Hippocampal formation (tissue), 2 donors: ENCODE measurements at places on chromosomes 3 and 15.

DNA sequence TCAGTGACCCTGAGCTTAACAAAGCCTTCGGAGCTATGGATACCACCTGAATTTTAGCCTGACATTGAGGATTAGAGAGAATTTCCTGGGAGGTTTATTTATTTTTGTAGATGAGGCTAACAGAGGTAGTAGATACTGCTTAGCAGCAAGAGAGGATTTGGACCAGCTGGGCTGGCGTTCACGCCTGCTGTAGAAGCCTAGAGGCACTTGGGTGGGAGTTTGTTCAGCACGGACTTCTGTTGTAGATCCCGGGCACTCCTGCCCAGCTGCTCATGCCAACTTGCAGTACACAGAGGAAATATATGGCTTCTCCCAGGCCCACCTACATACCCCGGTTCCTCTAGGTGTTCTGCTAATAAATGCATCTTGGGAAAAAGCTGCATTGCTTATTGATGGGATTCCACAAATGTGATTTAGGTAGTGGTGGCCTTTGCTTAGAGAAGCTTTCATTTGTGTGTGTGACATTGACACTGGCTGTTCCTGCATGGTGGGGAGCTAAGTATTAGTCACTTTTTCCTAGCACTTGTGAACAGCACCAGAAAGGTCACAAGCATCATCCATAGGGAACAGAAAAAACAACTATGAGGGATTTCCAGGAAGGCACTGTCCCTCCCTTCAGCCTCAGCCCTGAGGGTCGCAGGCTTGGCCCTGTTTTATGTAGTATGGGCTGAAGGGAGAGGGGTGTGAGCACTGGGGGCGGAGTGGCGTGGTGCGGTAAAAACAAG, 324.8 kb upstream of the LRRFIP2 start:
- DNase-seq: no peak

GRCh38 chr3:36957063-36957462, 12.2 kb upstream of the TRANK1 start:
- no peak for DNase-seq

GRCh38 chr3:112687211-112687610, 46.3 kb upstream of the CCDC80 start:
- DNase-seq: no peak

GRCh38 chr3:44584646-44585501, at the start of gene ZNF660:
TSS of gene ZNF660 (plus strand) at chr3:44584964. CDS start at chr3:44594194, 9,230 bp downstream.
- peak; percentile 66 for DNase-seq

DNA sequence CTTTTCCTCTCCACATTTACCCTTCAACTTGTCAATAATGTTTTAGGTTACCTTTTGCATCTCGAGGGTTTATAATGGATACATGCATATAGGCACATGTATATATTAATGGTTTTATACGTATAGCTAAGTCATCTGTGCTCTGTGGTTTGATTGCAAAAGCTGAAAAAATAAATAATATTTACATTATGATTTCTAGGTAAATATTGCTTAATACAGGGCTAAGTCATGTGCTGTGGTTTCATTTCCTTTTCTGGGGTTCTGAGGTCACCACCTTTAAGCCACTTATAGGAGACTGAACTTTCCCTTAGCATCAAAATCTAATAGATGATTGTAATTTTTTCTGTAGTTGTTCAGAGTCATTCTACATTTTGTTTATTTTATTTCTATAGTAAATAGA, 33.1 kb downstream of the LPP start:
- DNase-seq: no peak

- peak; percentile 76 for DNase-seq
Observed at GRCh38 chr3:33636125-33636850, 81.8 kb downstream of the CLASP2 start.

DNA sequence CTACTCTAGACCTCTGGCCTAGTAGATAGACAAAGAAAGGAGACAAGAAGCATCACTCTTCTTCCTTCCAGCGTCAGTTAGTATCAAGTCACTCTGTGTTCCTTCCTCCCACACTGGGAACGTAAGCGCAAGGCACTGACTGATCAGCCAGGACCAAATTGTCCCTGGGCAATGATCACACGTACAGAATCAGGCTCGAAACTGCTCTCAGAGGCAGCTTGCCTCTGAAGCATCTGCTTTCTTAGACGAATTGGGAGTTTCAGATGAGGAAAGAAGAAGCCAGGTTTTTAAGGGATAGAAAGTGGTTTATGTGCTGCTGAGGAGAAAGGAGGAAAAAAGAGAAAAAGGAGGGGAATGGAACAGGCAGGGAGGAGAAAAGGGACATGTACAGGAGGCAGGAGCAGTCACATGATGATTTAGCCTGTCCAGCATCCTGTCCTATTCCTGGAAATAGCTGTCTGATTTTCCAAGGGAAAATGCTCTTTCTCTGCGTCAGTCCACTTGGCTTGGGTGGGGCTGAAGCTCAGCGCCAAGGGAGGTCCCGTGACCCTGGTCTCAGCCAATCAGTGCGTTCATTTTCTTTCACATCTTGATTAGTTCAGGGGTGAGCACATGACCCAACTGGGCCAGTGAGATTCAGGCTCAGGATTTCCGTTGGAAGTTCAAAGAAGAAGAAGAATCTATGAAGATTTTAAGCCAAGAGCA, 102.0 kb upstream of the PRICKLE2 start:
- DNase-seq: no peak

DNA sequence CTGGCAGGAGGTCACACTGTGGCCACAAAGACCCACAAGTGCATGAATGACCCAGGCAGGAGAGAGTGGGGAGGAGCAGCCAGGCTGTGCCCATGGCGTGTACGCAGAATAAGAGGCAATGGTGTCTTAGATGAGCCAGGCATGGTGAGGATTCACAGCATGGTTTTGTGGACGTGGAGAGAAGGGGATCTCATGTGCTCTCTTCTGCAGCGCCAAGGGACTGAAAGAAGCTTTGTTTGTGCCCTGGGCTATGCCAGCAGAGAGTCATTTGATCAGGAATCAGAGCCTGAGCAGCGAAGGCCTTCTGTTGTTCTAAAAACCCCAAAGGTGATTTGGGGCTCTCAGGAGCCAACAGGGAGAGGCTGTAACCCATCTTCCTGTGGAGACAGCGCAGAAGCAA, 18.7 kb upstream of the RPP14 start:
- peak; percentile 86 for DNase-seq

GRCh38 chr3:11559816-11560633, 83.7 kb downstream of the VGLL4 start:
- no peak for DNase-seq

GRCh38 chr3:49173116-49173791, 1.9 kb downstream of the KLHDC8B start:
- DNase-seq: no peak

- no peak for DNase-seq
Observed at GRCh38 chr3:129974564-129974832, at the start of gene TRH. TSS of gene TRH (plus strand) at chr3:129974720. CDS start at chr3:129975817, 1,097 bp downstream.

GRCh38 chr15:50888054-50888453, 20.4 kb upstream of the AP4E1 start:
- no peak for DNase-seq

DNA sequence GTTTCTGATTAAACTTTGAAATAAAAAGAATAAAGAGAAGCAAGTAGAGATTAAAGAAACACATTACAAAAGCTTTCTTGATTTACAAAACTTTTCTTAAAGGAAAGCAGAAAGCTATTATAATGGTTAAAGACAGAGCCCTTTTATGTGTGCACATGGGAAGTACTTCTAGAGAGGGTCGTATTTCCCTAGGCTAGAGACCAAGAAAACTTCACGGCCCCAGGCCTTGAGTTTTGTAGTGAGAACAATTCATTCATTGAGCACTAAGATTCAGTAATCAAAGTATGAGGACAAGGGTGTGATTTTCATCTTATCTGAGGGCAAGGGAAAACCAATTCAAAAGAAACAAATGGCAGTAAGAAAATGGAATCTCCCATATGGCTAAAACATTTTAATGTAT, 854.1 kb downstream of the ROBO1 start:
- DNase-seq: no peak

GRCh38 chr3:7562892-7563291, 702.0 kb downstream of the GRM7 start:
- DNase-seq: no peak

DNA sequence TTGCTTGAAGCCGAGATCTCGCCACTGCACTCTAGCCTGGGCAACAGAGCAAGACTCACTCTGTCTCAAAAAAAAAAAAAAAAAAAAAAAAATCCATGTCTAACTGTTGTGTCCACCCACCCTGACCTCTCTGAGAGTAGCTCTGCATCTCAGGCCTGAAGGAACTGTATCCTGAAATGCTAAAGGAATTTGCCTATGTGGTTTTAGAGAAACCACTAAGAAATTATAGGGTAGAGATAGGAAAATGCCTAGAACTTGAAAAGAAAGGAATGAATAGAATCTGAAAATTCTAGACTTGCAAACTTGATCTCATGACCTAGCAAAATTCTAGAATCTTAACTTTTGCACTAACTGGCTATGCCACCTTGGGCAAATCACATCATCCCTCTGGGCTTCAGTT, 217.5 kb upstream of the ROPN1 start:
- DNase-seq: no peak

- DNase-seq: no peak
Observed at GRCh38 chr15:74420193-74420905, 13.4 kb downstream of the SEMA7A start.

DNA sequence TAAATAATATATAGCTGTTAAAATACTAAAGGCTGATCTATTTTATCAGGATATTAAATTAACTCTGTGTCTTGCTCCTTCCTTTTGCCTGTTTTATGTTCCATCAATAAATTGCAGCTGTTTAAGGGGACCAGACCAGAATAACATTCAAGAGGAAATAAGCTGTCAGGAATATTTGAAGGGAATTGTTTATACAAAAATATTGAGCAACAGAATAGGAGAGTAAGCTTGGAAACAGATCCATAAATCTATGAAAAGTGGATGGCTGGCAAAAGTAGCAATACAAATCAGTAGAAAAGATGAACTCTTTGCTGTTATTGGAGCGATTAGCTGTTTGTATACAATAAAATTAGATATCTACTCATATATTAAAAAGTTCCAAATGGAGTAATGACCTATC, 36.2 kb upstream of the PLSCR2 start:
- DNase-seq: no peak

DNA sequence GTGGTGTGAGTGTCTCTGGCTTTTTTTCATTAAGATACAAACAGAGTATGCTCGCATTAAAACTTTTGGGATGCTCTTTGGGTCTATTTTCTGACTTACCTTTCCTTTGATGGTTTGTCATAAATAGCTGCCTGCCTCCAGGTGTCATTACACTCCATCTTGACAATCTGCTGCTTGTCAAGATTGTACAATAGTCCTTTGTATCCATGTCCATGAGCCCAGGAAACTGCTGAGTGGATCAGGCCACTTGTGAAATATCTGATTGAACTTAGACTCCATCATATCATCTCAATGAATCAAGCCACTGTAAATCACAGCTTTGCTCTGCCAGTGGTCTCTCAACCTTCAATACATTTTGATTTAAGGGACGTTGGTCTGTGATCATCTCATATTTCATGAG, 135.2 kb downstream of the ECT2 start:
- DNase-seq: no peak

- DNase-seq: no peak
Observed at GRCh38 chr3:45269952-45270351, 43.9 kb upstream of the TMEM158 start.

- DNase-seq: no peak
Observed at GRCh38 chr3:171458864-171459136, 1.4 kb downstream of the TNIK start.

GRCh38 chr3:194773771-194774455, 88.2 kb downstream of the FAM43A start:
- no peak for DNase-seq

DNA sequence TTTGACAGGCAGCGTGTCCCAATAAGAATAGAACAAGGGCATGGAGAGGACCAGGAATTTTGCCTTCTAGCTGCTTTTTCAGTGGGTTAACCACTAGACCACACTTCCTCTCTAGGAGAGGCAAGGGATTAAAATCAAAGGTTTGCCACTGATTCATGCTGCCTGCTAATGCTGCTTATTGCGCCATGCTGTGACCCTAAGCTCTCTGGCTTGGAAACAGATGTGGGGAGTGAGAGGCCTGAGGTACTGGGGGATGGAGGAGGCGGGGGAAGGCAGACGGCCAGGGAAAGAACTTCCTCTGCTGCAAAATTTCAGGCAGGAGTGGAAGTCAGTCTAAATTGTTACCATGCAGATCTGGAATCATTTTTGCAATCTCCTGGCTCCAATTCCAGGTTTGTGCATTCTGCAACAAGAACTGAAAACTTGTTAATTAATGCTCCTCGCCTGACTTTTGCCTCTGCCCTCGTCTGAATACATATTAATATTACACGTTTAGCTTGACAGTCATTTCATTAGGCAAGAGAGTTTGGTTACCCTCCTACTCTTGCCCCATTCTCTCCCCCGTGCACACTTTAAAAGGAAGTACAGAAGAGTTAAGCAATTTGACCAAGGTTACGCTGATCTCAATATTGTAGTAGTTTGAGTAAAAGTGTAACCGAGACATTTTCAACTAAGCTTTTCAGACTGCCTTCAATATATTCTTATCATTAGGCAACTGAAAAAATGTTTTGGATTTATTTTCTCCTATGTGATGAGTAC, 121.7 kb upstream of the SPRED1 start:
- DNase-seq: peak; percentile 65

DNA sequence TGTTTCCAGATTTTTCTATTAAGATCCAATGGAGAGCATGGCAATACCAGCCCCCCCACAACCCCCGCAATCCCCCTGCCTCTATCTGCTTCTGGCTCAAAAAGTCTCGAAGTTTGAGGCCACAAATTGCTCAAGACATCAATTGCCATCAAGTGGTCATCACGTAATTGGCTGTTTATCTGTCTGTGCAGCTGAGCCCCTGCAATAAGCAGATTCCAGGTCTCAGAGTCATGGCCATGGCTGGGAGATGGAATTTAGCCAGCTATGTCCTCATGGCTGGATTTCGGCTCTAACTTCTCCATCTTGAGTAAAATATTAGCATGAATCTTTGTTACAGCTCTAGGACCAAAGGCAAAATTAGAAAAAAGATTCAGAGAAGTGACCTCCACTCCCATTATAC, 22.7 kb downstream of the SSUH2 start:
- no peak for DNase-seq

GRCh38 chr3:132343018-132343612, 25.9 kb downstream of the ACP3 start:
- DNase-seq: no peak

- no peak for DNase-seq
Observed at GRCh38 chr15:59384507-59384906, 11.8 kb upstream of the MYO1E start.

- no peak for DNase-seq
Observed at GRCh38 chr3:194974468-194975135, 288.9 kb downstream of the FAM43A start.

DNA sequence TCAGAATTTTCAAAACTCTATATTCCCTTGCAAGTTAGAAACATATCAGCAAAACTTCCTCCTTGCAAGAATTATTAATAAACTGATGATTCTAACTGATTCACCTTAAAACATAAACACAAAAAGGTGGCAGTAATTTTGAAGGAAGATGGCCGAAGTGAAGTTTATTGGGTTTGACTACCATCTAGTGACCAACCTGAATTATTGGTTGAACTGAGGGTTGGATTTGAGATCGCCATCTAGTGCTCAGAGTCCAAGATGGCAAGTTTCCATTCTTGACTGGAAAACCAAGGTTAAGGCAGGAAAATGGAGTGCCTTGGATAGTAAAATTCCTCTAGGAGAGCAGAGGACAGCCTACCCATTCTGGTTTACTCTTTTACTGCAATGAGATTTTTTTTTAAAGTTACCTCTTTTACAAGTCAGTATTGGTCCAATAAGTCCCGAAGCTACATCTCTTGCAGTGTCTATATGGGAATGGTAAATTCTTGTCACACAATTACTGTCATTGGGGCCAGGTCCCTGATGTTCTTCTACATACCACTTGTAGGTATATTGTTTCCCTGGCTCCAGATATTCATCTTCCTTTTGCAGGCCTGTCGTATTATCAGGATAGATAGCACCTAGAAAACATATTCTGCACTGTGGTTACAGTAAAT, 51.6 kb upstream of the CP start:
- DNase-seq: peak; percentile 40

- no peak for DNase-seq
Observed at GRCh38 chr3:33426630-33427317, 13.4 kb downstream of the UBP1 start.
